Bone marrow (tissue), 2 donors: ENCODE measurements at places on chromosomes 13 and 19.

- peak; percentile 32 for DNase-seq
These were observed at the start of gene AZU1 for GRCh38 chr19:827710-828321. AZU1 (plus strand) TSS chr19:827837; CDS start chr19:827847, 10 bp downstream.

DNA sequence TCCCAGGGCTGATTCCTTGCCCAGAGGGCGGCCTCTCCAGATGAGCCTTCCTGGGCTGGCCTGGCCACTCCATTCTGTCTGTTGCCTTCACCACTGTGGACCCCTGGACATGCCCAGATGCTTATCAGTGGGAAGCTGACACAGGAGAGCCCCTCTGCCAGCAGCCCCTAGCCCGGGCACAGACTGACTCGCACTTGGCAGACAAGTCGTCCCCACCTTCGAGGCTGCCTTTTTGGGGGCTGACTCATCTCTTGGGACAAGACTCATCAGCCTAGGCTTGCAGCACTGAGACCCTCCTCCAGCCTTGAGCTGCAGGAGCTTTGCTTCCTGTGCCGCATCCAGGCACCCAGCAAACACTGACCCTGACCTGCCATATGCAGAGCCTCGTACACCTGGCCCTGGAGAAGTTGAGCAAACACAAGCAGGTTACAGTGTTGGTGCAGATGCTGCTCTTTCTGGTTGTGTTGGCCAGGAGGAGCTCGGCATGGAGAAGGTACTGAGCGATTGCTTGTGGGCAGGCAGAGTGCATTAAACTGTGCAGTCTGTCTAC, 8.1 kb downstream of the CHST8 start:
- DNase-seq: no peak

DNA sequence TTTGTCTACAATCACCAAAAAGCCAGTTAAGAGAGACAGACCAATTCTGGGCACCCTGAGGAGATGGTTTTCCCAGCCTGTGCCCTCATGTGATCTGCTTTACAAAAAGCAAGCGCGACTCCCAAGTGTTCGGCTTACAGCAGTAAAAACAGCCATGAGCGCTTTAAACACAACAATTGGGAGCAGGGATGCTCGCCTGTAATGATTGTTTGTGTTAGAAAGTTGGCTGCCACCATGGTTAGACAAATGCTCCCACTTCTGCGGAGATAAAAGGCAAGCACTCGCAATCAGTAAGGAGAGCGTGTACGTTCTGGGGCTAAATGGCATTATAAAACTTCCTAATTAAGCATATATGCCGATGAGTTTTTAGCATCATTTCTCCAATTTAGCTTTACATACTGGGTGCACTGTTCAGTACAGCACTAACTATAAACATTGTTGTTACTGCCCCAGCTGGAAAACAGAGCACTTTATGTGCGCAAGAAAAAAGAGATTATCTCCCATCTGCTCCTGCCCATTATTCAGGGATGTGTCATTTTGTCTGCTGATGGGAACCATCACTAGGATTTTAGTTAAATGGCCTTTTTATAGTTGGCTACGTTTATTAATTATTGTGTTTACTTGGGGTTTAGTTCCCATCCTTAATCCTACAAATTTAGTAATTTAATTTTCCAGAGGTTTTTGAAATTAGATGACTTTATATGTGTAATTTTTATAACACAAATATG, 309.3 kb upstream of the MAB21L1 start:
- DNase-seq: no peak

DNA sequence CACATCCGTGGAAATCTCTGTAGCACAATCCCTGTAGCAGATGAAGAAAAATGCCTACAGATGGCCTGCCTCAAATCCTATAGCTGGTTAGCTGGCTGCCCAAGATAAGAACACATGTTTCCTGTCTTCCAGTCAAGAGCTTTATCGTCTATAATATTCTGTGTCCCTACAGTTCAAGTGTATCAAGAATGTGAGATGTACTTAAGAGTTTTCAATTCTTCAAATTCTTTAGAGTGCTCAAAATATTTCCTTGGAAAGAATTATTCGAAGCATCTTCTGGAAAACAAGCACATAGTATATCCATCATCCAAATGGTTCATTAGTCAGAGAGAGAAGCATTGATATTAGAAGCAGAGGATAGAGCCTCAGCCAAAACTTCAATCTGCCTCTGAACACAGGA, 239.8 kb downstream of the COG6 start:
- no peak for DNase-seq

GRCh38 chr19:31214086-31214485, 135.2 kb downstream of the TSHZ3 start:
- DNase-seq: peak; percentile 12

- DNase-seq: no peak
These were observed 512 bp downstream of the CC2D1A start for GRCh38 chr19:13906521-13906904.

DNA sequence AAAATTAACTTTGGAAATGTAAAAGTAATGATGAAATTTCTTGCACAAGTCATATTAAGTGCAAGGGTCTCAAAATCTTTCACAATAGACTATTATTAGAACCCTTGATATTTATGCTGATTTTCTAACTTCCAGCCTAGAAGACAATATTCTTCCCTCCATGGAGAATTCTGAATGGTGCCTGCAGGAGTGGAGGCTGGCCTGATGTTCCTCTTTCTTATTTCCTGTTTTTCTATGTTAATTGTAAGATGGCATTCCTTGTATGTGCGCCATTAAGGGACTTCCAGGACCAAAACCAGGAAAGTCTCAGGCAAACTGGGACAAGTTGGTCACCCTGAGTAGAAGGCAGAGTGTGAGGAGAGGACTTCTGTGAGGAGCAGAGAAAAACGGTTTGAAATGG, 294.9 kb downstream of the DLEU7 start:
- DNase-seq: no peak

DNA sequence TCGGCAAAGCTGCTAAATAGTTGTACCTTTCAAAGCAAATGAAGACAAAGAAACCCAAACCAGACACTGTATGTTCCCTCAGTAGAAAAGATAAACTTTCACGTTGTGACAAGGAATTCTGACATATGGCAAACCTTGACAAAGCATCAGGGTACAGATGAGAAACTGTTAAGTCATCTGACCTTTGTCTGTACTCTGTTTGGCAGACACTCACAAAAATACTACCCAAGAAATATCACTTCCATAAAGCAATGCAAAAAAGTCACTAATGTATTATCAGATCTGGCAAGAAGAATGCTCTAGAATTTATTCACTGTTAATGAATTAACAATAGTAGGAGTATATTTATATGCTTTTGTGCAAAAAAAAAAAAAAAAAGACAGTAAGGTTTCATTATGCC, 843.7 kb downstream of the DIAPH3 start:
- no peak for DNase-seq

- DNase-seq: no peak
These were observed 205.5 kb upstream of the SOX21 start for GRCh38 chr13:94917824-94918223.

DNA sequence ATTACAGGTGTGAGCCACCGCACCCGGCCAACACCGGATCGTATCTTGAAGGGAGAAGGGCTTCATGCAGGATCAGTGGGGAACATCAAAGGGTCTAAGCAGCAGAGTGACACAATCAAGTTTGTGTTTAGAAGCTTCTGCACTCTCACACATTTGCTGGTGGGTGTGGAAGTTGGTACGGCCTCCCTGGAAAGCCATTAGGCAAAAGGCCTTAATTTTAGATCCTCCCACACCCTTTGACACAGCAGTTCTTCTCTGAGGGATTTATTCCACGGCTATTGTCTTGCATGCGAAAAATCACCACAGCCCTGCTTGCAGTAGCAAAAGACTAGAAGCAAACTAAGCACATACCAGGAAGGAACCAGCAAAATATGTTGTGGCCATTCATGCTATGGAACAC, 18.3 kb upstream of the SLC1A5 start:
- no peak for DNase-seq

DNA sequence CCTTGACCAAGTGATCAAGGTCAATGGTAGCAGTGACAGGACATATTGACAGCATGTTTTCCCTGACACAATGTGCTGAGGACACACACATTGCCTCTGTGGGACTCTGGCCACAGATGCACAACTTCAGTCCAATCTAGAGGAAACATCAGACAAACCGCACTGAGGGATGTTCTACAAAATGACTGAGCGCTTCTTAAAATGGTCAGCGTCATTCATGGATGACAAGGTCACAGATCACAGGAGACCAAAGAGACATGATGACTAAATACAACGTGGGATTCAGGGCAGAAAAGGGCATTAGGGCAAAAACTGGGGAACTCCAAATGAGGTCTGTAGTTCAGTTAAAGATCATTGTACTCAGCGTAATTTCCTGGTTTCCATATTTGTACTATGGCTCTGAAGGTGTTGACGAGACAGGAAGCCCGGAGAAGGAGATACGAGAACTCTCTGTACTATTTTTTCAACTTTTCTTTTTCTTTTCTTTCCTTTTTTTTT, 20.6 kb downstream of the PBX4 start:
- DNase-seq: no peak

GRCh38 chr13:74218291-74218690, 84.1 kb upstream of the KLF12 start:
- DNase-seq: no peak
